ENCODE measurements at places on chromosomes 4 and X. TPM values are rescaled to one million over a fixed set of nuclear protein-coding genes. Genes with fewer than 3 reads are reported as not detected.

SHOX gene
- not detected for total RNA-seq

PTPN13 gene
- total RNA-seq: 0.16 TPM

AADAT gene
- not detected for total RNA-seq

TRIML2 gene
- total RNA-seq: not detected

PAGE1 gene
- not detected for total RNA-seq

UGT2B11 gene
- not detected for total RNA-seq

CEP44 gene
- total RNA-seq: 19.1 TPM

GRIA2 gene
- not detected for total RNA-seq

MSX1 gene
- not detected for total RNA-seq

SERTM2 gene
- total RNA-seq: not detected

DCHS2 gene
- not detected for total RNA-seq

SUPT20HL2 gene
- total RNA-seq: not detected

GPR50 gene
- not detected for total RNA-seq

ZMYM3 gene
- 31.9 TPM for total RNA-seq

DNA sequence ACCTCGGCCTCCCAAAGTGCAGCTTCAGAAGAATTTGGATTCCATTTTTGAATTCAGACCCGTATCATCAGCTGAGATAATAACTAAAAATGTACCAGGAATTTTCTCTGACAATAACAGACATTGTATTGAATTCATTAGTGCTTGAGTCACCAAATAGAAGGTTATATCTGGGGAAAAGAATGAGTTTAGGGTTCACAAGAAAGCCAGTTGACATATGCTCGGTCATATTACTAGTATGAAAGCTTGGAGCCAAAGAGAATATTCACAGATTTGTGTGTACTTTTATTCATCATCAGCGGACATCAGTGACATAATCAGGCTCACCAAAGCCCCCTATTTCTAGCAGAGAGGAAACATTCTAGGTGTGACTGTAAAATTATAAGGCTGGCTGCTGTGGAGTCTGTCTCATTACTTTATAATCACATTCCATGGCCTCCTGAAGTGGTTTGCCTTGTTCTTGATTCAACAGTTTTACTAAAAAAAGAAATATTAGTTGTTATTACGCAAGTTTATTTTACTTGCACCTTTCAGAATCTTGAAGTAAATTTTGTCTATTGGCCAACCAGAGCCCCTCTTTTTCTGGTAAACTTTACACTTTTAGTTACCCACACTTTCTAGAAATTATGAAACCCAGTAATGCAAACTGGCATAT, 14.6 kb upstream of the DCTD start:
- H3K4me1 ChIP-seq: no peaks in the 10 kb centered on the region
- H3K27ac ChIP-seq: no peak overlapping the region
- no peak overlapping the region for H3K4me3 ChIP-seq
- DNase-seq: no peak
- H3K27me3 ChIP-seq: peaks cover 10% of the 10 kb centered on the region

GRCh38 chrX:39767446-39767845, 330.3 kb downstream of the BCOR start:
- H3K4me3 ChIP-seq: no peak overlapping the region
- no peaks in the 10 kb centered on the region for H3K27me3 ChIP-seq
- H3K27ac ChIP-seq: no peak overlapping the region
- no peaks in the 10 kb centered on the region for H3K36me3 ChIP-seq

- H3K27me3 ChIP-seq: no peaks in the 10 kb centered on the region
- no peak for DNase-seq
- H3K4me3 ChIP-seq: no peak overlapping the region
- H3K4me1 ChIP-seq: peaks cover 1% of the 10 kb centered on the region
Observed at GRCh38 chrX:19332983-19333382, 10.7 kb upstream of the PDHA1 start.

- H3K4me1 ChIP-seq: peaks cover 12% of the 10 kb centered on the region
- no peak for DNase-seq
- peaks cover 54% of the 10 kb centered on the region for H3K36me3 ChIP-seq
- no peaks in the 10 kb centered on the region for H3K27me3 ChIP-seq
- H3K27ac ChIP-seq: no peak overlapping the region
- H3K4me3 ChIP-seq: no peak overlapping the region
Observed at GRCh38 chr4:106343865-106344646, 24.5 kb downstream of the GIMD1 start.

DNA sequence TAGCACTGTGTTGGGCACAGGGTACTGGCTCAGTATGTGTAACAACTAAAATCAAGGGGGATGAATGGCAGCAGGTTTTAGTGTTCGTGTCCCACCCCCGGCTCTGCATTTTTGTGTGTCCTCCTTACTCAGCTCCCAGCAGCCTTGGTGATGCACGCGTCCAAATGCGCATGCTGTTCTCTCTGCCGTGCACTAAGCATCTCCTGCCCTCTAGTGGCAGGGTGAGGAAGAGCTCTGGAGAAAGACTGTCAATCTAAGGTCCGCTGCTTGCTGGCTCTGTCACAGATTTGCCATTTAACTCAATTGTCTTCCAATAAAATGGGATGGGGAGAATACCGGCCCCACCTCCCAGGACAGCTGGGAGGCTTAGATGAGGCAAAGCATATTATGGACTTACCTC, 61.4 kb downstream of the WFS1 start:
- no peak overlapping the region for H3K27ac ChIP-seq
- no peaks in the 10 kb centered on the region for H3K4me1 ChIP-seq
- no peaks in the 10 kb centered on the region for H3K36me3 ChIP-seq
- no peak overlapping the region for H3K4me3 ChIP-seq

DNA sequence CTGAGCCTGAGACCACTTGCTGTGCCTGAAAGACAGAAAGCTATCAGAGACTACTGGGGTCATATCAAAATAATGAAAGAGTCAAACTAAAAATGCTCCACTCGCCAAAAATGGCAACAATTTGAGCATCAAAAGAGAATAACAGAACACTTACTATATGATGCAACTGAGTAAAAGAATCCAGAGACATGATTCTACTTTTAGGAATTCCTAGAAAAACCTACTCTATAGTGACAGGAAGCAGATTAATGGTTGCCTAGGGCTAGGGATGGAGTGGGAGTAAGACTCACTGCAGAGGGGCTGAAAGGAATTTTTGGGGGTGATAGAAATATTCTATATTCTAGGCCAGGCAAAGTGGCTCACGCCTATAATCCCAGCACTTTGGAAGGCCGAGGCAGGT, 29.4 kb upstream of the SLAIN2 start:
- H3K4me3 ChIP-seq: no peak overlapping the region
- peaks cover 11% of the 10 kb centered on the region for H3K27me3 ChIP-seq
- H3K27ac ChIP-seq: no peak overlapping the region
- no peaks in the 10 kb centered on the region for H3K36me3 ChIP-seq
- no peaks in the 10 kb centered on the region for H3K4me1 ChIP-seq

GRCh38 chr4:41525129-41525528, 12.8 kb upstream of the LIMCH1 start:
- no peak for DNase-seq
- H3K27ac ChIP-seq: no peak overlapping the region
- no peaks in the 10 kb centered on the region for H3K4me1 ChIP-seq

GRCh38 chr4:121462660-121463261, 81.9 kb upstream of the QRFPR start:
- no peak overlapping the region for H3K27ac ChIP-seq
- peak; percentile 71 for DNase-seq
- H3K27me3 ChIP-seq: peaks cover 14% of the 10 kb centered on the region

GRCh38 chr4:5489260-5489659, 219.1 kb downstream of the EVC2 start:
- no peaks in the 10 kb centered on the region for H3K4me1 ChIP-seq
- no peak overlapping the region for H3K4me3 ChIP-seq
- no peak for DNase-seq
- H3K36me3 ChIP-seq: no peaks in the 10 kb centered on the region
- no peak overlapping the region for H3K27ac ChIP-seq

DNA sequence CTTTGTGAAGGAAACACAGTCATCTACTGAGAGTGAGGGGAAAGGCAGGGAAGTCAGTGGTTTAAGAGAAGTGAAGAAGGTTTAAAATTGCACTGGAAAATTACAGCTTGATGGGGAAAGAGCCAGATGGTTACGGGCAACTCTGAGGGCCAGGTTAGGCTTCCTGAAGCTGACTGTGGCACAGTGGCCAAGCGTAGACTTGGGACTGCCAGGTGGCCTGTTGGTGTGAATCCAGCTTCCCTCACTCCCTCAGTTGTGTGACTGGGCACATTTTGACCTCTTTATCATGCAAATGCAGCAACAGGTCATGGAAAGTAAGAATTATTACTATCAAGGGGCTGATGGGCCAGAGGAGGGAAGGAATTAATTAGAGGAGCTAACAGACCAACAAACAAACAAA, 390.1 kb downstream of the UNC5C start:
- no peak for DNase-seq
- peaks cover 4% of the 10 kb centered on the region for H3K36me3 ChIP-seq
- H3K4me3 ChIP-seq: no peak overlapping the region
- peaks cover 32% of the 10 kb centered on the region for H3K4me1 ChIP-seq

DNA sequence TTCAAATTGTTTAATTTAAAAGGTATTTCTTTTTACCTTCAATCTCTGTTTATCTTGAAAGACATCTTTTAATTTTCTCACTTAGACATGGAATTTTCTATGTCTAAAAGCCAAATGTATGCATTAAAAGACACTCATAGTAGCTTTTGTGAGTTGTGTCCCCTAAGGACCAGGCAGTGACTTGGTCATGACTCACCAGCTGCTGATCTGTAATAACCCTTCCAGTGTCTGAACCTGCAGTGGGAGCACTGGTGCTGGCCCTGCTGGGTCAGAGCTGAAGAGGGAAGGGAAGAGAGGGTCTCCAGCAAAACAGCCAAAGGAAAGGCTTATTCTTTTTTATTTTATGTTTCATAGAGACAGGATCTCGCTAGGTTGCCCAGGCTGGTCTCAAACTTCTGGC, 31.1 kb upstream of the SH3D19 start:
- H3K4me3 ChIP-seq: no peak overlapping the region
- no peak overlapping the region for H3K27ac ChIP-seq
- DNase-seq: no peak
- no peaks in the 10 kb centered on the region for H3K4me1 ChIP-seq

GRCh38 chr4:87360338-87360935, 30.6 kb downstream of the HSD17B11 start:
- H3K27me3 ChIP-seq: no peaks in the 10 kb centered on the region
- no peak for DNase-seq
- H3K27ac ChIP-seq: no peak overlapping the region
- H3K36me3 ChIP-seq: peaks cover 20% of the 10 kb centered on the region

DNA sequence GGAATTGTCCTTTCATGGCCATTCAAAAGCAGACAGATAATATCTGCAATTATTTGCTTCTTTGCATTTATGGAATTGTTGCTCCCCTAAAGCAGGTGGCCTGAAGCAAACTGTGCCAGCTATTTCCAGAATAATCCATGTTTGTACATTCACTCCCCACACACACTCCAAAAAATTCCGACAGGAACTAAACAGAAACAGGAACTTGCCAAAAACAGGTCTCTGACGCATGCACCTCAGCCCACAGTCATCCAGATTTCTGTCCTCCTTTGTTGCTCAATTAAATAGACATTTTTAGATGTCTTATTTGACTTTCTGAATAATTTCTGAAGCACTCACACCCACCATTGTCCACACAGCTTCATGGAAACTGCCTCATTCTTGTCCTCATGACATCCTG, 71.5 kb upstream of the EDNRA start:
- no peak for DNase-seq
- H3K4me1 ChIP-seq: no peaks in the 10 kb centered on the region
- no peaks in the 10 kb centered on the region for H3K27me3 ChIP-seq
- H3K27ac ChIP-seq: no peak overlapping the region
- H3K4me3 ChIP-seq: no peak overlapping the region

DNA sequence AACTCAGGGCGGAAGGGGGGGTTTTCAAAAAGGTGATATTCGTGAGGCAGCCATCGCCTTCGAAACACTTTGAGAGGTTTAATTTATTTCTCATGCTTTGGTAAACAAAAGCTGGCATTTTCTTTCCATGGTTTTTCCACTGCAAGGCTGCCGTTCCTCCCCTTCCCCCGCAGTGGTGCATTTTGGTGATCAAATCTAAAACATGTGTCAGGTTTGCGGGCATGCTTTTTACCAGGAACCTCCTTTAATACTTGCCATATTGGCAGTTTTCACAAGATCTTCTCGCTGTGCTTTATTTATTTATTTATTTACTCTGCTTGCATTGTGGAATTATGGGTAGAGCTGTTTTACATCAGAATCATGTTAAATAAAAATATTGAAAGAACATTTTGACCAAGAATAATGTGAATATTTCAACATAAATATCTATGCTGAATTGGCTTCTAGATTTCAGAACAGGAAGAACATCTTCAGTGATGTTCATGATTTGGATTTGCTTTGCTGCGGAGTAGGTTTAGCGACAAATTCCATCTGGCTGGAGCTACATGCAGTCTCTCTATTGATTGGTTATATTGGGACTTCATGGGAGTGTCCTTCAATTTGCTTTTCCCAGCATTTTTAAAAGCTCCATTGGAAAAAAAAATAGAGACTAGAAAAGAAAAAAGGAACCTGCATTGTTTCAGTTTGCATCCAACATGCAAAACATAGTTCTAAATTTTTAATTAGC, 54.4 kb downstream of the STOX2 start:
- H3K4me3 ChIP-seq: no peak overlapping the region
- no peaks in the 10 kb centered on the region for H3K36me3 ChIP-seq
- no peak overlapping the region for H3K27ac ChIP-seq

GRCh38 chr4:13143222-13144070, 340.7 kb downstream of the RAB28 start:
- no peaks in the 10 kb centered on the region for H3K4me1 ChIP-seq
- no peak overlapping the region for H3K4me3 ChIP-seq
- H3K27me3 ChIP-seq: no peaks in the 10 kb centered on the region
- no peaks in the 10 kb centered on the region for H3K36me3 ChIP-seq

DNA sequence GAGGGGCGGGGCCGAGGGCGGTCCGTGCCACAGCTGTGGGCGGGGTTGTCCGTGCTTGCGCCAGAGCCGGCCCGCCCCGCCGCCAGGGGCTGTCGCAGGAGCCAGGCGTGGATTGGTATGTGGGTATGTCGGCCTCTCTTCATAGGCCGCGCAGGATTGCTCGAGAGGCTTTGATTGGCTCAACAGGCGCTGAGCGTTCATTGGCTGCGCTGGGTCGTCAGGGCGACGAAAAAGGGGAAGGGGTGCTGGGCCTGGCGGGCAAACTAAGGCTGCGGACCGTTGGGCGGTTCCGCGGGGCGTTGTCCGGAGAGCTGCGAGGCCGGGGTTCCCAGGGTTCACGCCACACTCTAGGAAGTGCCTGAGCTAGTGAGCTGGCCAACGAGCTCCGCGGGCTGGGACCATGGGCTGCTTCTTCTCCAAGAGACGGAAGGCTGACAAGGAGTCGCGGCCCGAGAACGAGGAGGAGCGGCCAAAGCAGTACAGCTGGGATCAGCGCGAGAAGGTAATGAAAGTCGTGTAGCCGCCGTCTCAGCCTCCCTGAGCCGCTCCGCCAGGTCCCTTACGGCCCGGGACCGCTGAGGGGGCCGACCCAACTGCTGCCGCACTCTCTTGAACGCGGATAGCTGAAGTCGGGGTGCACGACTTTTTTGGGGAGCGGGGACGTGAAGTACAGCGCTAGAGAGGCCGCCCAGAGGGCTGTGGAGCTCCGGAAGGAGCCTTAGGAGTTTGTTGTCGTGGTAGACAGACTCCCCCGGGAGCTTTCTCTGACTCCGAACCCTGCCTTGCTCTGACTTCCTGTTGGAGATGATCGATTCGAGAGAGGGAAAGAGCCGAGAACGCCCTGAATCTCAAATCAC, at the start of gene RP2:
TSS of gene RP2 (plus strand) at position 343 of the 857 bp plus-strand sequence. CDS start at position 401, 58 bp downstream.
- peak within 1 kb of the TSS; percentile 97 for H3K4me3 ChIP-seq
- peak within 1 kb of the TSS; percentile 96 for H3K27ac ChIP-seq
- peaks cover 8% of the 10 kb centered on the region for H3K4me1 ChIP-seq

GRCh38 chrX:29926056-29926455, 289.3 kb upstream of the MAGEB2 start:
- no peaks in the 10 kb centered on the region for H3K4me1 ChIP-seq
- no peaks in the 10 kb centered on the region for H3K36me3 ChIP-seq
- H3K4me3 ChIP-seq: no peak overlapping the region
- no peaks in the 10 kb centered on the region for H3K27me3 ChIP-seq
- DNase-seq: no peak
- no peak overlapping the region for H3K27ac ChIP-seq
